ENCODE measurements at places on chromosomes 5 and 9.

DNA sequence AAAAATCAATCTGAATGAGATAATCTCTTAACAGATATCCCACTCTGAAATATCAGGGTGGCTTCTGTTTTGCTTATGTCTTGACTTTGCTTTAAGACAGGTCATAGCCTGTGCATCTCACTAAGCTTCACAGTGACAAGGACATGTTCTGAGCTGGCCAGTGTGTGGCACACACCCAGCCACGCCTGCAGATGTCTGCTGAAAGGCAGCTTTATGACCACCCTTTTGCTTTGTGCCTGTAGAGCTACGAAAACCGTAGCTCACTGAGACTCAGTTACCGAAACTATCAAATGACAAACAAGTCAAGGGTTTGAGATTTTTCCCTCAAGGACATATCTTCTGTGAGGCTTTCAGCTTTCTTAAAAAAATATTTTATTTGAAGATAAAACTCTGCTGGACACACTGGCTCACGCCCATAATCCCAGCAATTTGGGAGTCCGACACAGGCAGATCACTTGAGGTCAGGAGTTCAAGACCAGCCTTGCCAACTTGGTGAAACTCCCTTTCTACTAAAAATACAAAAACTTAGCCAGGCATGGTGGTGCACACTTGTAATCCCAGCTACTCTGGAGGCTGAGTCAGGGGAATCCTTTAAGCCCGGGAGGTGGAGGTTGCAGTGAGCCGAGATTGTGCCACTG, 233.2 kb downstream of the SPATA31A1 start:
- no peak for DNase-seq

DNA sequence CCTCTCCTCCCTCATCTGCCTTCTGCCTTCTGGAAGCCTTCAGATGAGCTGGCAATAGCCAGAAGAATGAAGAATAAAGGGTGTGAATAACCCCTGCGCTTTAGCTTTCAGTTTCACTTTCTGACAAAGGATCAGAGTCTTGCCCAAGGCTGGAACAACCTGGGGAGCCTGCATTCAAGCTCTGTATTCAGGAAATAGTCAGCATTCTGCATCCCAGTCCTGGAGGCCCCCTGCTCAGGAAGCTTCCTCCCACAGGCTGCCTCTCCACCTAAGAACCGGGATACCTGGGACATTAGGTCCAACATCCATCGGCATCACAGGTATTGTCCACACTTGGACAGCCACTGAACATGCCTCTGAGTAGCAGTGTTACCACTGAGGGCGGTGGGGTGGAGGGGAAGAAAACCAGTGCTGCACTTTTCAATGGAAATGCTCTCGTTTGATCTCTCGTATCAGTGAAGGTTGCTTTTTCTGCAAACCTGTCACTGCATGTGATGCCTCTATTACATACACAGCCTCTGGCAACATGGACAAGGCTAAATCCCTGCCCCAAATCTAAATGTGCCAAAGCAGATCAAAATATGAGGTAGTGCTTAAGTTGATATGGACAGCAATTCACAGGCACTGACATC, 39.8 kb upstream of the ACO1 start:
- DNase-seq, result no peak

DNA sequence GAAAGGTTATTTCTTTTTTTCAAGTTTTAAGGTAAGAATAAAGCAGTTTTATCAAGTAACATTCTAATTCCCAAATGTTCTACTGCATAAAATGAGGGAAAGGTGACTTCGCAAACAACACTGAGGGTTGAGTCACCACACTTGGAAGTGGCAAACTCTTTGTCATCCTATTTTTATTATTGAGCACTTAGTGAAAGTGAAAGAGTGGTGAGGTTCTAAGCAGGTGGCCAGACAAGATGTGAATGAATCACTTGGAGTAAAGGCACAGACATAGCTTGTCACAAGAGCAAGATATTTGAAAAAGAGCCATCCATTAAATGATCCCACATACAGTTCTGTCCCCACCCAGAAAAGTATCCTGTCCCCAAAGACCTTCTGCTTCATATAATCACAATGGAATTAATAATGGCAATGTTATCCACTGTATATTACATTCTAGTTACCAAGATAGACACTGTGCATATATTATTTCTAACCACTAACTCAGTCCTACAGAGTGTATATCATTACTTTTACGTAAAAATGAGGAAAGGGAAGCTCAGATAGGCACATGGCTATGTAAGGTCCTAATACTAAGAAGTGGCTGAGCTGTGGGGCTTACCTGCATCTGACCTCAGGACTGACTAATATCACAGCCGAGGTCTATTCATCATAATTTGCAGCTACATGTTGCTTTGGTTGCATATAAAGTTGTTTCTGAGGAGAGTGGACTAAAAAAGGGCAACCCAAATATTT, 730.4 kb upstream of the MEF2C start:
- DNase-seq, result no peak

DNA sequence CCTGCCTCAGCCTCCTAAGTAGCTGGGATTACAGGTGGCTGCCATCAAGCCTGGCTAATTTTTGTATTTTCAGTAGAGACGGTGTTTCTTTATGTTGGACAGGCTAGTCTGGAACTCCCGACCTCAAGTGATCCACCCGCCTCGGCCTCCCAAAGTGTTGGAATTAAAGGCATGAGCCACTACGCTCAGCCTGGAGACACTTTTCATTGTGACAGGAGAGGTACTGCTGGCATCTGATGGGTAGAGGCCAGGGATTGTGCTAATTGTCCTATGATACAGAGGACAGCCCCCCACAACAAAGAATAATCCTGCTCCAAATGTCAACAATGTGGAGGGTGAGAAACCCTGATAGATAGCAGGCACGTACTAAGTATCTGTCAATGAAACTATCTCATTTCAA, 91.3 kb upstream of the SLC25A48 start:
- no peak for DNase-seq

DNA sequence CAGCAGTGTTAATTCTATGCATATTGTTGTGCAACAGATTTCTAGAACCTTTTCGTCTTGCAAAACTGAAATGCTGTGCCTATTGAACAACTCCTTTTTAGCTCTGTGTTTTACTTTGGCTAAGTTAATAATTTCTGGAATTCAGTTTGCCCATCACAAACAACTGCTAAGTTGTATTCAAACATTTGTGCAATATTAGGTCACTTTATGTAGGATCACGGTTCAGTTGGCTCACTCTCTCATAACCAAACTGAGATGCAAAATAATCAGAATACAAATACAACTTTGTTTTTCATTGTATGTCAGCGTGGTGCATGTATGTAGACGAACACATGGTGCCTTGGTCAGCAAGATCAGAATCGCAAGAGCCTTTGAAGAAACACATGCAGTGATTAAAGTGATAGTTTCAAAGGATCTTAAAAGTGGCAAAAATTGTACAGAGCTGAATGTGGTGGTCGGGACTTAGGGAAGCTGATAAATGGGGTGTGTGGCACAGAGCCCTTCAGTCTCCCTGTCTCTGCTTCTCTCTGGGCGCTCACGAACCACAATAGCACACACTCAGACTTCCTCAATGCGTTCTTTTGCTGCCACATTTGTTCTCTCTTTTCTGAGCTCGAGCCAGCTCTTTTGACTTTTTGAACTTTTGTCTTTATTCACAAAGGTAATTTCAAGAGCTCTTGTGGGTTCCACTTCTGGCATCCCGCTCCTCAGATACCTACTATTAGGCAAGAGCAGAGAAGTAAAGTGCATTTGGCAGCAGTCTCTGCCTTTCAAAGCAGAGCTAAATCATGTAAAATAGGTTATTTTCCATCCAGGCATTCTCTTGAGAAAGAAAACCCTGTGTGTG, 112.4 kb upstream of the CTSL start:
- no peak for DNase-seq

DNA sequence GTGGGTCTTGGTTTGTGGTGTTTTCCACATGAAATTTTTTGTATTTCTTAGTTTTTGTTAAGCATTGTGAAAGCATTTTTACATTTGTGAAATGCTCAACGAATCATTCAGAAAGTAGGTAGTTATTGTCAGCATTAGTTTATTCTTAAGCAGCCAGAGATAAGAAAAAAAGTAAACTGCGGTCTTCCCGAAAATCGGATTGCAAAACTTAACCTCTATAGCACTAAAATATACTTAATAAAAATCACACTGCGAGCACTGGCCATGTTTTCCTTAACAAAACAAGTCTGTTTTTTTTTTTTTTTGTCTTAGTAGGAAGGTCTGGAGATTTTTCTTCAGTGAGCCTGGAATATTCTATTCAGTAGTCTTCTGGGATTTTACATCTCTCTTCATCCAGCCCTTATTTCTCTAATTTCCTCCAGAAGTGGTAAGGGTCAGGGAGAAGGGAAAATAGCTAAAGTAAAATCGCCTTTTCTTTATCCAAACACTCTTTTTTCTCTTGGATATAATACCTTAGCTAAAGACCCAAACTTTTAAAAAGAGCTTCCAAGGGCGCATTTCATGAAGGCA, 289.9 kb downstream of the DMAC1 start:
- DNase-seq, result no peak

GRCh38 chr9:95107976-95108375, 209.5 kb downstream of the FANCC start:
- no peak for DNase-seq

DNA sequence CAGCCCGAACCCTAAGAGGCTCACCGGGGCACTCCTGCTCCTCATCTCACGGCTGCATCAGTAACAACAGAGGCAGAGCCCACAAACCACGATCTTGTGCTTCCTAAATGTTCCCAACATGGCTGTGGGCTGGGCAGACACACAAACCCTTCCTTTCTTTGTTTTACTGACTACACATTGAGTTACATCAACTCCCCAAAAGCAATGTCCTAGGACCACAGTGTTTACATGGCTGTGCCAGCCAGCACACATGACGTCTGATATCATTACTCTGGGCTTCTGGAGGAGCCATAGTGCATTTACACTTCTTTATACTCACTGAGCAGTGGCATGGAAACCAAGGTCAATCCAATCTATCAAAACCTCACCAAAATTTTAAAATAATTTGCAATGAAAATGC, 101.4 kb downstream of the LHFPL2 start:
- DNase-seq, result no peak

- no peak for DNase-seq
Measured at GRCh38 chr9:36204906-36205547, 14.3 kb downstream of the CLTA start.

GRCh38 chr5:95993266-95993665, 31.6 kb upstream of the ELL2 start:
- no peak for DNase-seq

DNA sequence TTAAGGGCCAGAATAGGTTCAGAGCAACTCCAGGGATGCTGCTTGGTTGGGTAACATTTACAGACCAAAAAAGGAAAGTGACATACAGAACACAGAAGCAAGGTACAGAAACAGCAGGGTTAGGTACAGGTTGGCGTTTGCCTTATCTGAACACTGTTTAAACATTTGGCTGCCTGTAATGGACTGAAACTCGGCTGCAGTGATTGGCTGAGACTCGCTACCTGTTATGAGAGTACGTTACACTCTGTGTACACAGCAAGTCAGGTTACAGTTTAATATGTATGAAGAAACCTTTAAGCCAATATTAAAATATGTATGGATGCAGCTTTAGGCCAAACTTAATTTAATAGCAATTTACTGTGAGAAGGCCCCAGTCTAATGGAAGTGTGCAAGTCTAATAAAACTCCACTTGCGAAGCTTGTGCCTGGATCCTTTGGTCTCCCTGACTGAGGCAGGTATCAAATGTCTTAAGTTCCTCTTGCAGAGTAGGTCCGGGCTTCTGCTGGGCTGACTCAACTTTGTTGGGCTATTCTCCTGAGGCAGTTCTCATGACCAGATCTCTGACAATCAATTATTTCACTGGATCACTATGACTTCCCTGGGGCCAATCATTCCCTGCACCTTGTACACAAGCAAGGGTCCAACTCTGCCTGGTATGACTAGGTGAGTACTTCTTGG, 204.9 kb downstream of the ZNF462 start:
- no peak for DNase-seq

- DNase-seq, result no peak
Measured at GRCh38 chr9:123938401-123938800, 8.5 kb upstream of the DENND1A start.

GRCh38 chr9:98208635-98209034, 16.2 kb upstream of the CORO2A start:
- DNase-seq, result no peak

- DNase-seq, result no peak
Measured at GRCh38 chr5:74319076-74319475, 321.5 kb downstream of the ENC1 start.

DNA sequence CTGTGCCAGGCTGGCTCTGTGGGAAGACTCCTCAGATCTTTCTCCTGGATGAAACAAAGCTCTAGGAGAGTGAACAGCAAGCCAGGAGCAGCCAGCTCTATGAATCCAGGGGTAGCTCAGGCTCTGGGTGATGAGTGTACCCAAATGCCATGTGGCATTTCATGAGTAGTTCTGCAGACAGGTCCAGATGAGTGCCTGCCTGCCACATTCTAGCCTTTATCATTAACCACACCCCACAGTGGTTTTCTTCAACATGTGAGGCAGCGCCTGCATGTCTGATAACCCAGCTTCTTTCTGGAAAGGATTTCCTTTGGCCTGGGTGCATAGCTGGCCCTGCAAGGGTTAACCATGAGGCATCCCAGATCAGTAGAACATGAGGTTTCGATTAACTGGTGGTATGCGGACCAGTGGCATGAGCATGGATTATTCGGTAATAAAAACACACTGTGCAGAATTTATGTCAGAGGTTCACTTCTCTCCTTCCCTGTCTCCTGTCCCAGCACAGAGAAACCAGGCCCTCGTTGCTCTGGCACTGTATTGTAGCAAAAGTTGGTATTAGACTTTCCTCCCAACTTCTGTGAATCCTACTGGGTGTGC, 381.9 kb upstream of the ZNF462 start:
- no peak for DNase-seq

- no peak for DNase-seq
Measured at GRCh38 chr9:123406691-123407216, 50.8 kb downstream of the CRB2 start.

DNA sequence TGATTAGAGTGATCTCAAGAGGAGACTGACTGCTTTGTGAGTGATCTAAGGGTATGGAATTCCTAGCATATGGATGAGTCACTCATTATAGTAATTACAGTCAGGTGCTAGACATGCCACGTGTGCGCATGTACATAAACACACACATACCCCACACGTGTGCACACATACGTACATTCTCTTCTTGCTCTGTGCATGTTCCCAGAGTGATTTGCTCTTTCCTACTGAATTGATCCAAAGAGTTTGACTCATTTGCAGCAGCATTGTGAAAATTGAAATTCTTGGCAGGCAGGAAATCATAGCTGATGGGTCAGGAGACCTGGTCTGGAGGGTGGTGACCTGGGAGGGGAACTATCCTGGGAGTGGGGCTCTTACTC, 63.8 kb downstream of the ANGPTL2 start:
- DNase-seq, result no peak

GRCh38 chr5:139799359-139799758, 3.8 kb downstream of the PSD2 start:
- no peak for DNase-seq
